A549 treated with DMSO at 1 μM for 4 hours (cell line): ENCODE measurements at places on chromosomes 7 and 10. TPM values are rescaled to one million over a fixed set of nuclear protein-coding genes. Genes with fewer than 3 reads are reported as not detected.

The C10orf143 gene
- total RNA-seq, result 0.57 to 0.83 TPM (median 0.74 TPM) in 5 replicates

The RBP3 gene
- total RNA-seq, result not detected in 5 replicates

The CYP2C18 gene
- total RNA-seq, result 0.07 to 0.08 TPM in 2 of 5 replicates, not detected in the others

The TMEM236 gene
- 0.03 to 0.12 TPM (median 0.07 TPM) in 5 replicates for total RNA-seq

The TMUB1 gene
- total RNA-seq, result 34.7 to 58.3 TPM (median 48.2 TPM) in 5 replicates

The CALN1 gene
- total RNA-seq, result not detected in 5 replicates

The EPHA1 gene
- total RNA-seq, result 0.27 TPM in 1 of 5 replicates, not detected in the others

The SLC29A3 gene
- 13.1 to 15.7 TPM (median 14.0 TPM) in 5 replicates for total RNA-seq

The ASB10 gene
- total RNA-seq, result not detected in 5 replicates
